BJ (cell line): ENCODE measurements at places on chromosomes 7 and 10. TPM values are rescaled to one million over a fixed set of nuclear protein-coding genes. Genes with fewer than 3 reads are reported as not detected.

GRCh38 chr10:33716501-33717267 is 382.2 kb upstream of the NRP1 start:
- DNase-seq = no peak

EN2 gene
- polyA plus RNA-seq = not detected in 2 replicates

DNA sequence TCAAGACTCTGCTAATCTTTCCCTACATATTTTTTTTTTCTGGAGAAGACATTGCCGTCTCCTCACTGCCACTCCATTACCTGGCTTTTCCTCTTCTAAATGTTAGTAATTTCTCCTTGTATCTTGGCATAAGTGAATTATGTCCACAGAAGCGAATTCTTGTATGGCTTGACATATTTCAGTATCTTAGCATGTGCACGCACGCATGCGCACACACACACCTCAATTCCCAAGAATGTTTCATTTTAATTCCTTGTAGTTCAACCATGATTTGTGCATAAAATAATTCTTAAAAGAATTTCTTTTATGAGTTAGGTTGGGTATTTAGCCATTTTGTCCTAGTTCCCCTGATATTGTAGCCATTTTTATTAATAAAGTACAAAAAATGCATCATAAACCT is 301.2 kb upstream of the MYO3A start:
- no peak for DNase-seq

DNA sequence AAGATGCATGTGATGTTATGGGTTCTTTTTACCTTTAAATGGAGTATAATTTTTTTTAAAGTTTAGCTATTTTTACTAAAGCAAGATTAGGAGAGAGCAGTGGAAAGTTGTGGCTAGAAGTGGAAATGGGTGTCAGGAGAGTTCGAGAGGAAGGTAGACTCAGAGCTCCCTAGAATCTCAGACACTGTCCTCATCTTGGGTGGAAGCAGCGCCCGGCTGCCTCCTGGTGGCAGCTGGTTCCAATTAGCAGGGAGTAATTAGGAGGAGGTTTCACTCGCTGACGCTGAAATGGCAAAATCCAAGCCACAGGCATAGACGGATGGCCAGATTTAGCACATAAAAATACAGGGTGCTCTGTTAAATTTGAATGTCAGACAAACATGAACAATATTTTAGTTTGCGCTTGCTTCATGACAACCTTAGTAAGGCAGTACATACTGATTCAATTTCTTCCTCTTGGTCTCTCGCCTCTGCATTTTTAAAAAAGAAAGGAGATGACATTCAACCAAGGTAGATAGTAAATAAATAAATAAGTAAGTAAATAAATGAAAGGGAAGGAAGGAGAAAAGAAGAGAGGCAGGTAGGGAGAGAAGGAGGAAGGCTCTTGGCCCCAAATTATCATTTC is 58.5 kb downstream of the LGI1 start:
- peak; percentile 22 for DNase-seq

GRCh38 chr7:79862447-79863210 is 272.0 kb upstream of the GNAI1 start:
- no peak for DNase-seq

- no peak for DNase-seq
Measured at GRCh38 chr7:79461660-79462059, 8.2 kb upstream of the MAGI2 start.

DNA sequence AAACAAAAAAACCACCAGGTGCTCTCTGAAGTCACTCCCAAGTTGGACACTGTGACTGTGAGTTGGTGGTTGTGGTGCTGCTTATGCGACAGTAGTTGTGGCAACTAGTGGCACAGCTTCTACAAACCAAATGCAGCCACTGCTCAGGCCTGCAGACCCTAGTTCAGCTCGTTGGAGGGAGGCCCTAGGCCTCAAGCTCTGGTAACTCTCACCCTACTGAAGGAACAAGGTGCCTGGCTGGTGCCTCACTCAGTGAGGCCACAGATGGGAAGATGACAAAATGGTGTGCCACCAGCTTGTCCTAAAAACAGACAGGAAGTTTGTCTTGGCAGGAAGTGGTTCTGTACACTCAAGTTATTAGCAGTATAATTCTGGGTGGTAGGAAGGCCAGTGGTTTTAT is 45.3 kb upstream of the RAPGEF5 start:
- no peak for DNase-seq

LDB3 gene
- polyA plus RNA-seq = 0.55 and 0.83 TPM in 2 replicates

DNA sequence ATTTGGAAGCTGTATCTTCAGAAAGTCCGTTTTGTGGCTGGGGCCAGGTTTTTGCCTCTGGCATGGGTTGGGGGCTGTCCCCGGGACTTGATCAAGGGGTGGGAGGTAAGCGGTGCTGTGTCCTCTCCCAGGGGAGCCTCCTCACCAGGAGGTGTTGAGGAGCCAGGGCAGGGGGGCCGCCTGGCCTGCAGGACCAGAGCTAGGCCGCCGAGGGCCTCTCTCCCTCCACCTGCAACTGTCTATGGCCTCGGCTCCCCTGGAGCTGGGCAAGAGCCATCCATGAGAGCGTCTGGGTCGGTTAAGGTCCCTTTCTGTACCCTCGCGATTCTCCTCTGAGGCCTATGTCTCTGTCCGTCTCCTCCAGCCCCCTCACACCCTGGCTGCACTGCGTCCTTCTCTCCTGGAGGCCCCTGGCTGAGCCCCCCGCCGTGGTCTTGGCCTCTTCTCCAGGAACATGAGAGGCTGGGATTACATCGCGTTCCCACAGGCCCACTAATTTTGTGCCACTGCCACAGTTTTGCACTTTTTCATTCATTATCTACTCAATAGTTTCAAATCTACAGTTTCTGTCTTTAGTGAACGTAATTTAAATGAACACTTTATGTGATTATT is 20.6 kb downstream of the CALML5 start:
- DNase-seq = no peak

DNA sequence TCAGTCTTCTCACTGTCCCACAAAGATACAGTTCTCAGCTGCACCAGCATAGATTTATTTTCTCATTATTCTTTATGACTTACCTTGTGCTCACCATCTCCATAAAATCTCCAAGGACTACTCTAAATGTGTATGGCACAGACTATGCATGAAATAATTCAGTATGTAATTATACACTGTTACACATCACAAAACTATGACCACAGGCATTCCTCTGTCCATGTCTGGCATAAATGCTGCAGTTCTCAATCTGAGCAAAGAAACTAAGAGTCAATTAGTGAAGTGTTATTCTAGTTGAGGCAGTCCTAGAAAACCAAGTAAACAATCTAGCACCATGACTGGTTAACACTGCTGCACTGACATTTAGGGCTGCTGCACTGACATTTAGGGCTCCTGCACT is 2.7 kb downstream of the CYCS start:
- DNase-seq = peak; percentile 45
